ENCODE measurements at places on chromosomes 7 and 10.
A peak's percentile ranks its signal among the peaks of the same experiment; 100 is the strongest.

DNA sequence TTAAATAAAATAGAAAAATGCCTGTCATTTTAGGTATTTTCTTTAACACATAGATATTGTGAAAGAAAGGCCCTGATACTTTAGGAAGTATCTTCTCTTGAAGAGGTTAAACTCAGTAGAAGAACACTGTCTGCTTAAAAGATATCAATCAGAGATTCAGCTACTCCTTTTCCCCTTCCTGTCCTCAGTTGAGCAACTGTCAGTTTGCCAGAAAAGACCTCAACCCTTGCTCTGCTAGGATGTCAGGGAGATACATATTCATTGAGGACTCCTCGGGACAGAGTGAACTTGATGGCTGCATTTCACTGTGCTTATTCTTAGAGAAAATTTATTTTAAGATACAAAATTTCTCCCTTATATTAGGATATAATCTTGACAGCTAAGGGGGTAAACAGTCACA lies 173.6 kb upstream of the CACNA2D1 start:
- no peak for DNase-seq

DNA sequence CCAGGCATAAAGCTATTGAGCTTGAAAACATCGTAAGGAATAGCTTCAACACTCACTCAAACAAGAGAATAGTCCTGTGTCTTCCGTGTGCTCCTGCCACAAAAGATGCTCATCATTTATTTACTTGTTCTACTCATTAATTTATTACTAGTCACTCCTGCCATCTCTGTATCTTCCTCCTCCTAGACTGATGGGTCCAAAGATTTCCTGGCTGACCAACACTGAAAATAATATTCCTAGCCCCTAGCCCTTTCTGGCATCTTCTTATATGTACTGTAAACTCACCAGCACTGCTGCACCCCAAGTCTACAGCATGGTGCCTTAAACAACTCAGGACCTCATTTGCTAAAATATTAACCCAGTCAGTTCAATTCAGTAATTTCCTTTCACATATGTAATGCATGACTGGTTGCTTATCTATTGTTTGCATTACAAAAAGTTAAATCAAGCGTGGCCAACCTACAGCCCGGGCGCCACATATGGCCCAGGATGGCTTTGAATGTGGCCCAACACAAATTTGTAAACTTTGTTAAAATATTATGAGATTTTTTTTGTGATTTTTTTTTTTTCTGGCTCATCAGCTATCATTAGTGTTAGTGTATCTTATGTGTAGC lies 86.7 kb upstream of the GSDME start:
- no peak for DNase-seq

GRCh38 chr10:132458586-132459300 lies 61.7 kb downstream of the PWWP2B start:
- peak; percentile 18 for DNase-seq

DNA sequence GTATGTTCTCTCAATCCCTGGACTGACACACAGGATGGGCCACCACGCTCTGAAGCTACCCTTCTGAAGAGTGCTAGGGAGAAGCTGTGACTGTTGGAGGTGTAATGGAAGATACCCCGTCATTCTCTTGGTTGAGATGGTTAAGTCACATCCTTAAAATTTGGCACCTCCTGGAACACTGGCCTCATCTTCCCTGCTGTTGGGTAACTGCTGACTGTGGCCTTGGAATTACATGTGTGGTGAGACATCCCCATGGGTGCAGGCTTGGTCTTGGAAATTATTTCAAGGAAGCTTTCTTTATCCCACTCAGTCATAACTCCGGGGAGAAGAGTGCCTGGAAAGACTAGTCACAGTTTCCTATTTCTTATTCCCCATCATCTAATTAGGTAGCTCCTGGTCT lies 62.0 kb downstream of the LRMDA start:
- no peak for DNase-seq

DNA sequence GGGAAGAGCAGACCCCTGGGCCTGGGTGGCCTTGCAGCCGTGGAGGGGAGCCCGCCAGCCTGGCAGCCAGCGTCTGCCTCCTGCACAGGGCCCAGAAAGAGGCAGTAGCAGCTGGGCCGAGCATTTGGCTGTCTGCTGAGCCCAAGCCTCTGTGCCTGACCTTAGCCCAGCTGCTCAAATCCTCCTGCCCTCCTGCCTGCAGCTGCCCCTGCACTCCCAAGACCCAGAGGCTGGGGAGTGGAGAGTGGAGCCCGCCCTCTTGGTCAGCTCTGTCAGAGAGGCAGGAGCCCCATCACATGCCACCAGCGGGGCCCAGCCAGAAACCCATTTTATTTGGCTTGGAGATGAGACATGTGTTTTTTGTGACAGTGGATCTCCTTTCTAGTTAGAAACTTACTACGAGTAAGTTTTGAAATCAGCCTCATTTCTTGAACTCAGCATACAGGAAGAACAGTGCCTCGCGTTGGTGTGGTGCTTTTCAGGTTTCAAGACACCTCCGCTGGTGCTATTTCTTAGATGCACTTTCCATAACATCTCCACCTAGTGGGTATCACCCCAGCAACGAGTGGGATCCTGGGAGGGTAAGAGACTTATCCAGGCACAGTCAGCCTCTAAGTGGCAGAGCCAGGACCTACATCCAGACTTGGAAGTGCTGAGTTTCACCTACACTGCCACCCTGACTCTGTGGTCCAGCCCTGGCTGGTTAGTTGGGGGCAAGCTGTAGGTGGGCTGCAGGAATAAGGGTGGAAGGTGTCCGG lies 477.1 kb downstream of the RPS24 start:
- peak; percentile 24 for DNase-seq

DNA sequence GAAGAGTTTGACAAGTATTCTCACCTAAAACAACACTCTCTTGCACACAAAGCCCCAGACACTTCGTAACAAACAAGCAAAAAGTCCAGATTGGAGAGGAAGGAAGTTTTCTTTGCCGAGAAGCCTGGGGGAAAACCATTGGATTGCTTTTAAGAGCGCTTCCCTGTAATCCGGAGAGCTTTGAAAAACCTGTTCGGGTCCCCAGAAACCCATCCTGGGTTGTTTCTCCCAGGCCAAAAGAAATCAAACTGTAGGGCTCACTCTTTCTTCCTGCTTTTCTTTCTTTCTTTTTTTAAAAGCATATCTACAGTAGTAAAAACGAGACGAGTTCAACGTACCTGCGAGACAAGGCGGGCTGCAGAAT lies 655 bp downstream of the SP8 start:
- DNase-seq, result no peak

DNA sequence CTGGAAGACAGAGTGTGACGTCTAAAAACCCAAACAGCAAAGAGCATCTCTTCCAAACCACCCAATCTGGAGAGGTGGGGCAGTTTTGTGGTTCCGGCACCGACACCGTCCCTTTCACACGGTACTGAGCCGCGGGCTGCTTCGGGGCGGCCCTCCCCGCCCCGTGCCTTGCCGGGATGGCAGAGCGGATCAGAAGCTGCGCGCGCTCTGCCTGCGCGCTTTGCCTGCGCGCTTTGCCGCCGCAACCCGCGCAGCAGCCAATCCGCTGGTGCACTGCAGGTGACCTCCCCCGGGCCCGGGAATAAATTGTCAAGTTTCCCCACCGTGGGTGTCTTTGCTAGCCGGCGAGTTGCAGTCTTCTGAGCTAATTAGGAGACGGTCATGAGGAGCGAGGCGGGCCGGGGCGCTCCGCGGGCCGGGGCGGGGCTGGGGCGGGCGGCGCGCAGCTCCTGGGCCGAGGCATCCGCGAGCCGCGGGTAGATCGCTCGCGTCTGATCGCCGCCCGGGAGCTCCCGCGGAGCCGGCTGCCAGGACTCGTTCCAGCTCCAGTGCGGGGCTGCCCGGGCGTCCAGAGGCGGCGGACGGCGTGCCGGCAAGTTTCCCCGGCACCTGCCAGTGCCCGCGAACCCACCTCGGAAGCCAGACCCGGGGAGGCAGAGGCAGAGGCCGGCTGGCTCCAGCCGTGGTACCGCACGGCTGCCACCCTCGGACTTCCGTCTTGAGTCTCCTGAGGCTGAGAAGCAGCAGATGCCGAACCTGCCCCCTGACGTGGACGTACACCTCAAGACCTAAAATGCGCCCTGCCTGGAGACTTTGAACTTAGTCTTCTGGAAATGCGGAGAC lies 536.0 kb upstream of the GALNT17 start:
- no peak for DNase-seq

DNA sequence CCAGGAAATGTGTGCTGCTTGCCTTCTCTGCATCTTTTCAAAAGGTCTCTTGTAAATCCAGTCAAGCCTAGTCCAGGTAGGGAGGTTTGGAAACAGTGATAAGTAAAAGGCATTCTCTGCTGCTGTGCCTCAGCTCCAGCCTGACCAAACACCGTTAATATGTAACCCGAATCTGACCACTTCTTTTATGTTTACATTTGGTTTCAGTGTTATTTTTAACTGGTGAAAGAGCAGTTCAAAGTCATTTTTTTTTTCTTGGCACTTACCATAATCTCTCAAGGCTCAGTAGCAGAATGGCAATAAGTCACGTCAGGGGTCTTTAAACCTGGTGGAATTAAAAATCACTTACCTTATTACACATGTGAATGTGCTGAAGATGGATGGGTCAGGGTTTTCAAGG lies 216.8 kb downstream of the PTEN start:
- no peak for DNase-seq

DNA sequence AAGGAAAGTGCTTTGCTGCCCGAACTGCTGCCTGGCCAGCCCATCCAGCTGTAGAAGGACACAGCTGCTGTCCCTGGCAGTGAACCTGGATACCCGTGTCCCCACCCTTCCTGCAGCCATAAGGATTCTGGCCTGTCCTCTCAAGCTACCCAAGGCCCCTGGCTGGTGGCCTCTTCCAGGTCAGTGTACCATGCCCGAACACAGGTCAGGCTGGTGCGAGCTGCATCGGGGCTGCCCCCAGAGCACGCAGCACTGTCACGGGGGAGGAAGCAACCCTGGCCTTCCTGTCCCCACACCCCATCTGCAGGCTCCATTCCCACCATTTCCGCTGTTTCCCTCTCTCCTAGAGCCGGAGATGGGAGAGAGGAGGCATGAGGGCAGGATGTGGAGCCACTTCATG lies 30.5 kb upstream of the PWWP2B start:
- no peak for DNase-seq

GRCh38 chr10:73865459-73866442 lies 8.6 kb downstream of the CAMK2G start:
- DNase-seq, result no peak

DNA sequence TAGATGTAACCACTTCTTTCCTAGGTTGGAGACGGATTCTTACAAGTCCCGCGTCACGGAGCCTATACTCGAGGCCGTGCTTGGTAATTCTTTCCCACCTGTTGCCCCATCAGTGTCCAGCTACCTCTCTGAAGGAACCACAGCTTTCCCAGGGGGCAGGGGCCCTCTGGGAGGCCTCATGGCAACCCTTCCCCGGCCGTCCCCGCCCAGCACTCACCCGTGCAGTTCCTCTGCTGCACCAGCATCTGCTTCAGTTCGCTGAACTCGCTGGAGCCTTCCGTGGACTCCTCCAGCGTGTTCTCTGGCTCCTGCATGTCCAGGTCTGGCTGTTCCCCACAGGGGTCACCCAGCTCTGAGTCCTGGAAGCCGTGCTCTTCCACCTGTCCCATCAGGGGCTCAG lies 24.5 kb downstream of the ZNF777 start:
- no peak for DNase-seq

GRCh38 chr7:90657481-90657880 lies 61.4 kb downstream of the CDK14 start:
- no peak for DNase-seq

DNA sequence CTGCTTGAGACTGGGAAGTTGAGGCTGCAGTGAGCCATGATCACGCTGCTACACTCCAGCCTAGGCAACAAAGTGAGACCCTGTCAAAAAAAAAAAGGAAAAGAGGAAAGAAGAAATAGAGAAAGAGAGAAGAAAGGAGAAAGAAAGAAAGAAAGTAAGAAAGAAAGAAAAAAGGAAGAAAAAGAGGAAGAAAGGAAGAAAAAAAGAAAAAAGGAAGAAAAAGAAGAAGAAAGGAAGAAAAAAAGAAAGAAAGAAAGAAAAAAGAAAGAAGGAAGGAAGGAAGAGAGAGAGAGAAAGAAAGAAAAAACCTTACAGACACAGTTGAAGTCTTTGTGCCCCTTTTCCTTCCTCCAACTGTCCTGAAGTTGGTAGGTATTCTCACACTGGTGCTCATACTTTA lies 26.6 kb upstream of the LEP start:
- no peak for DNase-seq

DNA sequence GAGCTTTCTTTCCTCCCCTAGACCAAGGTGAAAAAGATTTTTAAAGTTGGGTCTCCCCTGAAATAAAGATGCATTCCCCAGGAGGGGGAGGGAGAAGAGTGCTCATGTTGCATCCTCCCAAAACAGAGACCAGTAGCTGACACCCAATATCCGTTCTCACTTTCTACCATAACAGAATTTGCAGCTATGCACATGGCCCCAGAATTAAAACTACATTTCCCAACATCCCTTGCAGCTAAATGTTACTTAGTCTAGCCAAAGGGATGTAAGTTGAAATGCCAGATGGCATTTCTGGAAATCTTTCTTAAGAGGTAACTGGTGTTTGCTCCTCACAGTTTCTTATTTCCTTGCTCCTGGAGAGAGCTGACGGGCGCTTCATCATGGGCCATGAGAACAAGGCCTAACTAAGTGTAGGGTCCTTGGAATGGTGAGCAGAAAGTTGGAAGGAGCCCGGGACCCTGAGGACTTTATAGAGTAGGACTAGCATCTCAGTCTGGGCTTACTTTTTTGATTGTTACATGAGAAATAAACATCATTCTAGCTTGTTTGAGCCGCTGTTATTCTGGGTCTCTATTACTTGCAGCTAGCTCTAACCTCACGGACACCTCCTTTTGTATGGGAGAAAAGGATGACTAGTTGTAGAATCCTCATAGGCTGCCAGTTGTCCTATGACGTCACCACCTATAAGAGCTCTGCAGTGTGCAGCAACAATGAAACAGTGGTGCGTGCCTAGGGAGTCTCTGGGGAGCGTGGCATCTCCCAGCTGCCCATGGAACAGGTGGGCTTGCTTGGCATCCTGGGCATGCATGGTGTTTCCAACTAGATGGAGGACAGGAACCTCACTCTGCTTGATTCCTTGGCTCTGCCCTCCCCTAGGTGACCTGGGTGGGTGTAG lies 46.1 kb upstream of the EXOC6 start:
- DNase-seq, result peak; percentile 18

DNA sequence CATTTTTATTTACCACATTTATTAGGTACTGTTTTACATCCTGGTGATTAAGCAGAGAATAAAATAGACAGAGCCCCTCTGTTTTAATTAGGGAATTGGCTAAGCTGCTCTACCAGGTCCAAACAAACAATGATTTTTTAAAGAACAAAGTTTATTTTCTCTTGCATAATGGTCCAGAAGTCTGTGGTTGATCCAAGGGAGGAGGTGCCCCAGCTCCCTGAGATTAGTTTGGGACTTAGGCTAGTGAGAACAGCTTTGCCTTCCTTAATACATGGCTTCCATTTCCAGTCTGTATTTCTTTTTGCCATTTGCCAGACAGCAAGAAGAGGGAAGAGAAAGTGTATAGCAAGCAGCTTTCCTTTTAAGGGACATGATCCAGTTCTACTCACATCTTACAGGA lies 2.9 kb upstream of the MIOS start:
- DNase-seq, result no peak
